Stimulated activated CD4-positive, alpha-beta T cell treated with anti-CD3 and anti-CD28 coated beads, Interleukin-4, amount 100 ng/mL, for 48 hours (primary cell): ENCODE measurements at places on chromosomes 13 and 19.

DNA sequence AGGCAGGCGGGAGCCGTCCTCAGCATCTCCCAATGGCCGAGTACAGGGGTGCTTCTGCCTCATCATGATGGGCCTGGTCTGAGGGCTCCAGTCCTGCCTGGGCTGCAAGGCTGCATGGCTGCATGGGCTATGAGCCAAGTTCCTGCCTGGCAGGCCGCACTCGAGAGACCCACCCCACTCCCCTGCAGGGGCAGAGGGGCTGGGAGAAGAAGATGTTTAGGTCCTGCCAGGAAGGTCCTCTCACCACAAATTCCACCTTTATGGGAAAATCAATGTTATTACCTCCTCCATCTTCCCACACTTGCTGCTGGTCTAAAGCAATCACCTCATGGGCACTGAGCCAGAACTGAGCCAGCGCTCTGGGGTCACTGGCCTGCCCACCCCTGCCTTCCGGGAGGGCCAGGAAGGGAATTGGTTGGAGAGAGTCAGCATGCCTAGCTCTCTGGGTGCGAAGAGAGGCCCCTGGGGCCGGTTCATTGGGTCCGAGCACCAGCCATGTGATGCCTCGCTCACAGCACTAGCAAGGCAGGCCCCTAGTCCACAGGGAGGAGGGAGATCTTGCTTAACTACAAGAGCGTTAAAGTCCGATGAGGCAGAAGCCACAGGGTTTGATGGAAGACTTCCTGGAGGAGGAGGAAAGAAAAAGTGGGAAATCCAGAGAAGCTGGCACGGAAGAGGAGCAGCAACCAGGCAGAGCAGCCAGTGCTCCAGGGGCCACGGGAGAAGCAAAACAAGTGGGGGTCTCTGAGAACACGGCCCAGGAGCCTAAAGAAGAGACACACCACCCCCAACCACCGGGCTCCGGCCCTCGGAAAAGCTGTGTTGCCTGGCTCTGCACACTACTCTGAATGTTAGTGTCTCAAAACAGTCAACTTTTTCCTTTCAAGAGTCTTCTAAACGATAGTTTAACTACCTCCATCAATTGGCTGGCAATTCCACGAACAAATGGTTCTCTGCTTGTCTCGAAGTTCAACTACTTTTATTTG lies 63.1 kb downstream of the CEBPG start:
- DNase-seq, result no peak

- no peak for DNase-seq
Observed at GRCh38 chr13:78913656-78914055, 254.7 kb upstream of the OBI1 start.

- DNase-seq, result no peak
Observed at GRCh38 chr13:52760077-52760476, 20.5 kb upstream of the CNMD start.

GRCh38 chr13:21849323-21849722 lies 178.4 kb downstream of the FGF9 start:
- DNase-seq, result no peak

GRCh38 chr19:39014037-39014436 lies 18.3 kb downstream of the FBXO27 start:
- no peak for DNase-seq

GRCh38 chr13:38045278-38046048 lies 175.9 kb upstream of the TRPC4 start:
- no peak for DNase-seq

DNA sequence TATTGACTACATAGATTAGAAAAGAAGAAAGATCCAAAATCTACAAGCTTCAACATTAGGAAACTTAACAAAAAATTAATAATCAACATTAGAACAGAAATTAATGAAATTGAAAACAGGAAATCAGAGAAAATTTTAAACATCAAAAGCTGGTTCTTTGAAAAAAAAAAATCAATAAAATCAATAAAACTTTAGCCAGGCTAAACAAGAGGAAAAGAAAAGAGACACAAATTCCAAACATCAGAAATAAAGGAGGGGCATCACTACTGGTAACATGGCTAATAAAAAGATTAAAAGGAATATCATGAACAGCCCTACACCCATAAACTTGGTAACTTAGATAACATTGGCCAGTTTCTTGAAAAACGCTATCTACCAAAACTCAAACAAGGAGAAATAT lies 110.2 kb downstream of the ATP11A start:
- no peak for DNase-seq

- no peak for DNase-seq
Observed at GRCh38 chr19:5068233-5069072, 99.5 kb downstream of the KDM4B start.

GRCh38 chr19:50565984-50566903 lies 2.0 kb downstream of the LRRC4B start:
- peak; percentile 44 for DNase-seq

- DNase-seq, result no peak
Observed at GRCh38 chr19:41206926-41207750, 11.9 kb upstream of the AXL start.

- no peak for DNase-seq
Observed at GRCh38 chr13:89486709-89487108, 1815.5 kb downstream of the SLITRK5 start.

- DNase-seq, result no peak
Observed at GRCh38 chr13:41694545-41695301, 237.4 kb downstream of the RGCC start.

- no peak for DNase-seq
Observed at GRCh38 chr13:96796091-96796633, 198.1 kb downstream of the OXGR1 start.

GRCh38 chr19:17491287-17491686 lies 20.2 kb upstream of the PGLS start:
- DNase-seq, result no peak

DNA sequence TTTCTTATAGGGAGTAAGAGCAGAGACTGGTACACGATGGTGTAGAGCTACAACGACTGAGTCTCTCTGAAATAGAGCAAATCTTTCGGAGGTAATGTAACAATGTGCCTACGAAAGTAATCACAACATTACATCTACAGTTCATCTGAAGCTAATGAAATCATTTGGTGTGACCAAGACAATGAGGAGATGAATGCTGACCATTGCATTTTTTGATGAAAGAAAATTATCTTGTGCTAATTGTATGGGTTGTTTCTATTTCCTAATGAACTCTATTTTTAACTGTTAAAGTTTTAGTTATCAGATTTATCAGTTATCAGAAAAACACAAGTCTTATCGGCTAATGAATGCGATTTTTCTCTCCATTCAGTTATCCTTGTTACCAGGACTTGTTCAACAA lies 913.4 kb downstream of the SLITRK6 start:
- DNase-seq, result no peak

DNA sequence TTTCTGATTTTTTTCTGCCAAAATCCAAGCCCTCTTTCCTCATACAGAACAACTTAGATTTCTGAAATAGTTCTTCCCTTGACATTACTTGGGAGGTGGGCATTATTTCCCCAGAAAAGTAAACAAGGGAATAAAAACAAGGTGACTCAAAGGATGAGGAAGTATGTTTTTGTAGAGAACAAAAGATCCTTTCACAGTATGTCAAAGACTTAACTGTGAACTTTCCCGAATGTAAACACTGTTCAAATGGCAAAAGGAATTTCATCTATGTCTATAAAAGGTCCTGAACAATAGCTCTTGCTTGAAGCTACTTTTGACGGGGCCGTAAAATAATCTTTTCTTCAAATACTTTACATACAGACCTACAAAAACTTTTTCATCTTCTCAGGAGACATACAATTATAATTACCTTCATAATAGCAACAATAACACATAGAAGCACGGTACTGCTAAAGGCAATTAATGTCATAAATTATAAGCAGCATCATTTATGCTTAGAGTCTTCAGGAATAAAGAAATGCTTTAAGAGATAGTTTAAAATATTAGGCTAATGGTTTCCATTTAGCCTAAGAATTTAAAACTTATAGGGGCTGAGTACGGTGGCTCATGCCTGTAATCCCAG lies 191.1 kb downstream of the RGCC start:
- DNase-seq, result no peak

- DNase-seq, result no peak
Observed at GRCh38 chr19:11087870-11088505, 1.3 kb upstream of the LDLR start.

GRCh38 chr13:98098516-98098915 lies 44.4 kb upstream of the FARP1 start:
- no peak for DNase-seq

DNA sequence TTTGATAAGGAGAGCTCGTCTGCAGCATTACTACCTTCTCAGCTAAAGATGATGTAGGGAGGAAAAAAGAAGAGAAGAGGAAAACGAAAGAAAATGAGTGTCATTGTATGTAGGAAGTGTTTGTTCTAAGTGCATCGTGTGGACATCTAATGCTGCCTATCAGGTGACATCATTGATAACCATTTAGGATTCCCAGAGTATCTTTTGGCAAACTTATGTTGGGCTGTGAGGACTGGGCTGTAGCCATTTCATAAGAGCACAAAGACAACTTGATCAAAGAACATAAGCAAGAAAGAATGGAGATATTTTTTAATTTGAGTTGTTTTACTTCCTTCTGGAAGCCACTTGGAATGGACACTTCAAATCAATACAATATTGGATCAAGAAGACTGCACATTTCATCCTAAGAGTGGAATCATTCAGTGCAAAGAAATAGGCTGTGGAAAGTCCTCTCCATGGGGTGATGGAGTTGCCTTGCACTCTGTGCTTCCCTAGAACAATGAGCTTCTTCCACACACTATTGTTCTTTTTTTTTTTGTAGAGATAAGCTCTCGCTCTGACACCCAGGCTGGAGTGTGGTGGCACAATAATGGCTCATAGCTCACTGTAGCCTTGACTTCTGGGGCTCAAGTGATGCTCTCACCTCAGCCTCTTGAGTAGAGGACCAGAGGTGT lies 52.4 kb upstream of the UBL3 start:
- no peak for DNase-seq

DNA sequence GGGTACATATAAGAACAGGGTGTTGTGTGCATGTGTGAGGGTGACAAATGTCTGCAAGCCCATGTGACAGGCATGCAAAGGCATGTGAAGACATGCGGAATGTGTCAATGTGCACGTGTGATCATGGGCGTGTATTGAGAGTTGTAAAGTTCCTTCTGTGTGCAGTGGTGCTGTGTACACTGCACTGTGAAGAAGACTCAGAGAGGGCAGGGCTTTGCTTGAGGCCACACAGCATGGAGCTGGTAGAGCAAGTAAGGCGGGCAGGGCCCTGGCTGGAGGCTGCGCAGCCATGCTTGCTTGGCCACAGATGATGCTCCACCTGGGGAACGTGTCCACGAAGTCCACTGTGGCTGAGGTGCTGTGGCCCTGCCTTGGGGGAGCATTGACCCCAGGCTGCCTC lies 66.8 kb downstream of the PTPRS start:
- DNase-seq, result no peak

- peak; percentile 69 for DNase-seq
Observed at GRCh38 chr19:13849991-13850909, 26.7 kb upstream of the NANOS3 start.

- no peak for DNase-seq
Observed at GRCh38 chr19:33405553-33406461, 32.3 kb downstream of the CEBPG start.

- no peak for DNase-seq
Observed at GRCh38 chr19:16168465-16169081, 4.8 kb downstream of the CIB3 start.

DNA sequence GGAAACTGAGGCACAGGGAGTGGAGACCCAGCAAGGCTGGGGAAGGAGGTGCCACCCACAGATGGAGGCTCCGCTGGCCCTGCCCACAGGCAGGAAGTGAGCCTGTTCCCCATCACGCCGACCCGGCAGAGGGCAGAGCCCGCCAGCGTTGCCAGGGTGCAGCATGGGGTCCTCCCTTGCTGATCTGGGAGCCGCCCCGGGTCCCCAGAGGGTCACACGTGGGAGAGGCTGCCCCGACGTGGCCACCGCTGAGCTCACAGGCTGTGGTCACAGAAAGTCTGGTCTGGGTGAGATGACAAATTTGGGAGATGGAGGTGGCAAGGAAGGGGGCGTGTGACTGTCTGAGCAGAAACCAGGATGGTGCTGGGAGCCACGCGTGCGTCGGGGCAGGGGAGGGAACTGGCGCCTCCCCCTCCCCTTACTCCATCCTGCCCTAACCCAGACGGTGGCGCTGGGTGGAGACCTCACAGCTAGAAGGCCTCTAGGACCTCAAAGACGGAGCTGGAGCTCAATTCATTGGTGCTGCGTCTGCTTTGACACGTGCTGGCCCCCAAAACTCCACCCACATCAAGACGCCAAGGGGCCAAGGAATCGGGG lies 7.7 kb downstream of the MEX3D start:
- DNase-seq, result no peak

DNA sequence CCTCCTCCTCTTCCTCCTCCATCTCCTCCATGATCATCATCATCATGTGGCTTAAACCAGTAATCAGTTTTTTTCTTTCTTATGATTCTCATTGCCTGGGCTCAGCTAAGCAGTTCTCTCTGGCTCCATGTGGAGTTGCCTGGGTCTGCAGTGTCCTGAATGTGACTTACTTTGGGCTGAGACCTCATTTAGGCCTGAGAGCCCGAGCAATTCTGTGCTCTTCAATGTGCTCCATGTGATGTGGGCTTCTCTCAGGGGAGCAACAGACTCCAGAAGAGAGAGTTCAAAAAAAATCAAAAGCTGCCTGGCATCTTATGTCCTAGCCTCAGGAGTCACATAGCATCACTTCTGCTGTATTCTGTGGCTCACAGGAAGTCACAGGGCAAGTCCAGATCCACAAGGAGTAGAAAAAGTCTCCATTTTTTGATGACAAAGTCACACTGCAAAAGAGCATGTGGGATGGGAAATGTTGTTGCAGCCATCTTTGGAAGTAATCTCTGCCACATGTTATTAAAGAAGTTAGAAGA lies 128.7 kb downstream of the MAB21L1 start:
- DNase-seq, result no peak

DNA sequence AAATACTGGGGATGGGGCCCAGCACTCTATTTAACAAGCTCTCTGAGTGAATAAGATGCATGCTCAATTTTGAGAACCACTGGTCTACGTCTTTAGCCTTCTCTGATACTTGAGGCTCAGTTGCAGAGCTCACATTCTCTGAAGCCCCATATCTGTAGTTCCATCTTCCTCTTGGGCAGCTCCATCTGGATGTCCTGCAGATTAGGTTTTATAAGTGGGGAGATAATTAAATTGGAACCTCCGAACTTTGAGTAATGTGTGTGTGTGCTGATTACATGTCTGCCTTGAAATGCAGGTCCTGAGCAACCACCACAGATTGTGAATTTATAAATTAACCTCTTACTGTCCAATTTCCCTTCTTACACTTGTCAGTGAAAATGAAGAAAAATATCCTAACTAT lies 7.2 kb upstream of the RASL11A start:
- DNase-seq, result no peak

- peak; percentile 50 for DNase-seq
Observed at GRCh38 chr19:21568816-21569493, 63.6 kb downstream of the ZNF429 start.

- no peak for DNase-seq
Observed at GRCh38 chr13:108037348-108037747, 178.0 kb downstream of the LIG4 start.
